ENCODE measurements at places on chromosomes 12 and 14.

GRCh38 chr12:19849208-19849607 is 409.9 kb downstream of the AEBP2 start:
- DNase-seq, result no peak

DNA sequence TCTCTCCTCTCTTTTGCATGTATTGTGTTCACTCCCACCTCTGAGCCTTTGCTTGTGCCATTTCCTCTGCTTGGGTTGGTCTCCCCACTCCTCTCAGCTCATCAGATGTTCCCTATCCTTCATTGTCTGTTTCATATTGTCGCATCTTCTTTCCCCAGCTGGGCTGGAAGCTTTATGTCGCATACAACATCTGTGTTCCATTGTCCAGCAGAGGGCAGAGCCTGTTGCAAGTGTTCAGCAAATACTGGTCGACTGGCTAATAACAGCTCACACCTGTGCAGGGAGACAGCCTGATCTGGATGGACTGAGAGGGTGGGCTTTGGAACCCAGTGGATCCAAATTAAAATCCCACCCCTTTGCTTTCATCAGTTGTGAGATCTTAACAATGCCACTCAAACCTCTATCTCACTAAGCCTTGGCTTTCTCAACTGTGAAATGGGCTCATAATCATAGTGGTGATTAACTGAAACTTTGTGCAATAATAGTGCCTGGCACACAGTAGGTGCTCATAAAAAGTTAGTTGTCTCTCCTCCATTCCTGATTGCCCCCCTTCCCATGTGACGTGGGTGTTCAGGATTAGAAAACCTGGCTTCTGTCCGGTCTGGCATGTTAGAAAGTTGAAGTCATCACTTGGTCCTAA is 75.8 kb downstream of the RIN3 start:
- DNase-seq, result no peak

DNA sequence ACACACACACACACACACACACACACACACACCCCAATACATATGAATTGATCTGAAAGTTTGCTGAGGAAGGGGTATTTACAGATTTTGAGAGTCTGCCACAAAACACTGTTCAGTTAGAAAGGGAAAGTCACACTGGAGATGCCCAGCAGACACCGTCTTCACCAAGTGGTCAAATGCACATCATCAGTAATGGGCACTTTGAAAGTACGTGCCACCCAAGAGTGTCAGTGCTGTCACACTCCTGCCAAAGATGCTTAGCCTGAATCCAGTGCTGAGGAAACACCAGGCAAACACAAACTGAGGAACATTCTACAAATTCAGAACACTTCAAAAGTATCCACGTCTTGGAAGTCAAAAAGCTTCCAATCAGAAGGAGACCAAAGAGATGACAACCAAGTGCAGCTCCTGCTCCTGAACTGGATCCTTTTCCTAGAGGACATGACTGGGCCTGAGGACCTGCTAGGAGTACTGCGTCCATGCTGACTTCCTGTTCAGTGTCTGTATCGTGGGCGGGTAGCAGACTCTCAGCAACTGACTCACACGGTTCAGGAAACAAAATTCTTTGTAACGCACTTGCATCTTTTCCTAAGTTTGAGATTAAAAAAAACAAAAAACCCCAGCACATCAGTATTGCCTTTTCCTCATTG is 18.6 kb downstream of the PSMC1 start:
- DNase-seq, result no peak

DNA sequence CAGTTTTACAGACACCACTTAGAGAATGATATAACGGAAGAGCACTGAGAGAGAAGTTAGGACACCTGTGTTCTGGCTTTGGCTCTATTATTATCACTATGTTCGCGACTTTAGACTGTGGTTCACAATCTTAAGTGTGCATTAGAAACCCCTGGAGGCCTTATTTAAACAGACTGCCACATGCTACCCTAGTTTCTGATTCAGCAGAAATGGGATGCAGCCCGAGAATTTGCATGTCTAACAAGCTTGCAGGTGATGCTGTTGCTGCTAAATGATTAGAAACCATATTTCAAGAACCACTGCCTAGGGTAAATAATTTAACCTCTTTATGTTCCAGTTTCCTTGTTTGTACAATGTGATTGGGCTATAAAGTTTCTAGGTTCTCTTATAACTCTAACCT is 3.6 kb upstream of the RAD51AP1 start:
- no peak for DNase-seq

GRCh38 chr14:58637391-58638230 is at the start of gene DACT1:
DACT1 (plus strand) TSS chr14:58637962; CDS start chr14:58638203, 241 bp downstream.
- peak; percentile 1 for DNase-seq

GRCh38 chr12:94875525-94875924 is 128.0 kb downstream of the NDUFA12 start:
- no peak for DNase-seq

GRCh38 chr12:69978020-69978419 is 153.0 kb downstream of the MYRFL start:
- no peak for DNase-seq

DNA sequence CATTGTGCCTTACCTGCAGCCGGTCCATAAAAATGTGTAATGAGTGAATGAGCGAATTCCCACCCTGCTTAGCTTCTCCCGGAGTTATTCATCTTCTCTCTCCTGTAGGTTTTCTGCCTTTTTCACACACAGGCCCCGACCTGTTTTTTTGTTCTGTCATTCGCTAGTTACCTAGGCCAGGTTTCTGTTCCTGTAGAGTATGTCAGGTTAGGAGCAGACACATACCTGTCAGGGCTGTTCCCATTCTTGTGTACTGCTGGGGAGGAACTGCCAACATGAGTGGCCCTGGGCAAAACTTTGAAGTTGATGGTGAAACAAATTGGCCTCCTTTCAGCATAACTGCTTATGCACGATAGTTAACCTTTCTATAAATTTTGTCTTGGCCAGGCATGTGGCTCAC is 140.1 kb downstream of the SYNE2 start:
- no peak for DNase-seq

DNA sequence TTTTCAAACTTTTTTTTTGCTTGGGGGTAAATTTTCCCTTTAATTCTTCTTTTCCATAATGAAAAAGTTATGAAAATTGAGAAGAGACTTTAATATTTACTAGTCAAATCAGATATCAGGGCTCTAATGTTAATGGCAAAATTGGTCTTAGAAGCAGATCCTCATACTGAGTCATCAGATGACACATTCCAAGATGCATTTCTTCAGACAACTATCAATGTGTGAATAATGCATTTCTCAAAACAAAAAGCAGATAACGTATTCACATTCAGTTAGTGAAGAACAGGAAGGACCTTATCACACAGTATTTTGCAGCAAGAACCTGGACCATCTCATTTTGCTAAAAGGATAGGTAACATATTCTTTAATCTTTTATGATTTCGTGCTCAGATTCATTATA is 130.7 kb downstream of the GPHN start:
- DNase-seq, result no peak

GRCh38 chr12:51496895-51497294 is 72.3 kb downstream of the SLC4A8 start:
- DNase-seq, result no peak

GRCh38 chr12:89280833-89281538 is 71.3 kb downstream of the DUSP6 start:
- no peak for DNase-seq

- DNase-seq, result no peak
These were observed 140.4 kb downstream of the CHST11 start for GRCh38 chr12:104596898-104597843.

DNA sequence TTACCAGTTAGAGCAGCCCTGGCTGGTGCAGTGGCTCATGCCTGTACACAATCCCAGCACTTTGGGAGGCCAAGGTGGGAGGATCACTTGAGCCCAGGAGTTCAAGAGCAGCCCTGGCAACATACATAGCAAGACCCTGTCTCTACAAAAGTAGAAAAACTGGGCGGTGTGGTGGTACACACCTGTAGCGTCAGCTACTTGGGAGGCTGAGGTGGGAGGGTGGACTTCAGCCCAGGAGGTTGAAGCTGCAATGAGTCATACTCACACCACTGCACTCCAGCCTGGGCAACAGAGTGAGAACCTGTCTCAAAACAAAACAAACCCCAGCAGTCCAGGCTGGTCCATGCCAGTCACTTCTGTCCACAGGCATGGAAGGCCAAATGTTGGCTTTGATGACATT is 7.4 kb downstream of the COX14 start:
- no peak for DNase-seq

DNA sequence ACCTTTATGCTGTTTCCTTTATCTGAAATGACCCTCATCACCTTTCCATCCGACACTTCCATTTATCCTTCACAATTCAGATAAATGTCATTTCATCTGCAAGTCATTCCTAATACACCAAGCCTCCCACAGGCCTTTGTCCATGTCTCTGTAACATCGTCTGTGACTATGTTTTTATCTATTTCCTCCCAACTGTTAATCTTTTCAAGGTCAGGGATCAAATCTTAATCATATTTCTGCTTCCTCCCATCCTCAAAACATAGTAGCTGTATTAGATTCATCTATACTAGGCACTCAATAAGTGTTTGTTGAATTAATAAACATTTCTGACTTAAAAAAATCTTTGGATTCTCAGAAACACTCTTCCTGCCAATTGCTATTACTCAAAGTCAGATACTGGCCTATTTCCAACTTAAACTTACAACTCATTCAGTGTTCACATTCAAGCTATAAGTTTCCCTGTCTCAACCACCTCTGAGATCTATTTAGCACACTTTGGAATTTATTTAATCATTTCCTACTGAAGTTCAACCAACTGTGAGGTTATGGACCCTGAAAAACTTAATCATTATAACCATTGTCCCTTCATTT is 100.2 kb upstream of the ALX1 start:
- DNase-seq, result no peak

- DNase-seq, result no peak
These were observed 25.1 kb downstream of the MOK start for GRCh38 chr14:102279688-102280348.

DNA sequence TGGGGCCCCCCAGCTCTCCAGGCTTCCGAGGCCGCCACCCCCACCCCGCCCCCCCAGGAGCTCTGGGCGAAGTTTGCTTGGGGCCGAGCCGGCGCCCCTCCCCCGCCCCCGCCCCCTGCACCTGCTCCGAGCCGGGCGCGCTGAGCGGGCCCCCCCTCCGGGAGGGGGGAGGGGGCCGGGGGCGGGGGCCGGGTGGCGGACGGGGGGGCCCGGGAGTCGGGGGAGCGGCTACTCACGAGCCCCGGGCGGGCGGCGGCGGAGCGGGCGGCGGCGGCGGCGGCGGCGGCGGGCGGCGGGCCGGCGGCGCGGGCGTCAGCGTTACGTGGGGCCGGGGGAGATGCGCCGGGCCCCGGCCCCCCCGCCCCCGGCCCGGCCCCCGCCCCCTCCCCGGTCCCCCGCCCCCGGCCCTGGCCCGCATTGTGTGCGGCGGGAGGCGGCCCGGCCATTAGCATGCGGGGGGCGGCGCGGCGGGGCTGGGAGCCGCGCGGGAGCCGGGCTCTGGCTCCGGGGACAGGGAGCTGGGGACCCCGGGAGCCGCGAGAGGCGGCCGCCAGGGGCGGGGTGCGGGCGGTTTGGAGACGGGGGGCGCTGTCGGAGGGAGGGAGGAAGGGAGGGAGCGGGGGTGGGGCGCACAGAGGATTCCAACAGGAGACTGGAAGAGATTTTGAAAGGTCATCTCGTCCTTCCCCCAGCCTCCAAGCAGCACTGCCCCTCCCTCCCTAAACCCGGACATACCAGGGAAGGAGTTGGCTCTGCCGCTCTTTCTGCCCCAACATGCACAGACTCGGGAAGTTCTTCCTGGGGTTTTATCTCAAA is at the start of gene ZNF219:
ZNF219 (minus strand) TSS at position 580 of the 816 bp plus-strand sequence. CDS start 5,064 bp downstream, outside the sequence.
- no peak for DNase-seq

DNA sequence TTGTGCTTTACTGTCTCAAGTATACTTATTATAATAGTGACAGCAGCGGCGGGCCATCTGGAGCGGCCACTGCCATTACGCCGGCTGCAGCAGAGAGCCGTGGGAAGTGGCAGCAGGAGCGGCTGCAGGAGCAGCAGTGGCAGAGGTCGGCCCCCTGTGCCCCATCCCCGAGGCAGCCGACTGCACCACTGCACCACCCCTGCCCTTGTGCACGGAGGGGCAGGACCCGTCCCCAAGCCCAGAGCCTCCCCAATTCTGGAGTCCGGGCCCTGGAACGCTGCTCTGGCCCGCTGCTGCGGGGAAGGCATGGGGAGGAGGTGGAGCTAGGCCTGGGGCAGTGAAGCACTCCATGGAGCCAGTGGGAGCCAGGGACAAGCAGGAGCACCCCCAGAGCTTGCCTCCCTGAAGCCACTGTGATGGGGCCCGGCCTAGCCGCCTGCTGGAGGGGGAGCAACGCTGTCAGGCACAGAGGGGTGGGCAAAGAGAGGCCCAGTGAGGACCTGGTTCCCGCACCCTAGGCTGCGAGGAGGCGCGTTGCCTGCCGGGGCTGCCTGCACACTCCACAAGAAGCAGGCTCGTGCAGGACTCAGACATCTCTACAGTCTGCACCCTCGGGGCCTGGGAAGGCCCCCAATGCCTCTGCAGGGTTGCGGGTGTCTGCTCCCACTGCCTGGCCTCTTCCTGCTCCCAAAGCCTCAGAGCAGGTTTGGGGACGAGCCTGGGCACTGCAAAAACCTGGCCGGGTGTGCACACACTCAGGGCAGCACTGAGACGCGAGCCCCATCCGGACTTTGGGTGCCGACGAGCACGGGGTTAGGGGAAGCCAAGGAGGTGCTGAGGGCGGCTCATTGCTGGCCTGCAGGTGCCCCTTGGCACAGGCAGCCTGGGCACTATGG is 74.2 kb upstream of the RASSF8 start:
- DNase-seq, result no peak

- DNase-seq, result no peak
These were observed 20.4 kb downstream of the CCDC88C start for GRCh38 chr14:91396959-91397815.

DNA sequence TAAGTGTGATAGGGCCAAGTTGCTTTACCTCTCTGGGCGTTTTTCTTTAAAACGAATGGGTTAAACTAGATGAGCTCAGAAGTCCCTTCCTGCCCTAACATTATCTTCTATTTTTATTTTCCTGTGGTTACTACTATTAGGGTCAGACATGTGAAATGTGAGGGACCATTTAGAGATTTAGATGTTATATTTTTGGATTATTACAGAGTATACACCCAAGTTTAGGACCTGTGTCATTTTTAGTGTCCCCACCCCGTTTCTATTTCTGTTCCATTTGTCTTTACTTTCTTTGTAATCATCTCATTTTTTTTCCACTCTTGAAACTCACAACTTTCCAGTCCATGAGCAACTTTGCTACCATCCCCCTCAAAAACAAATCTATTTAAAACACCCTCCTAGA is 56.3 kb downstream of the SLC4A8 start:
- no peak for DNase-seq

- DNase-seq, result no peak
These were observed 3.3 kb upstream of the NUDT14 start for GRCh38 chr14:105184461-105184860.

DNA sequence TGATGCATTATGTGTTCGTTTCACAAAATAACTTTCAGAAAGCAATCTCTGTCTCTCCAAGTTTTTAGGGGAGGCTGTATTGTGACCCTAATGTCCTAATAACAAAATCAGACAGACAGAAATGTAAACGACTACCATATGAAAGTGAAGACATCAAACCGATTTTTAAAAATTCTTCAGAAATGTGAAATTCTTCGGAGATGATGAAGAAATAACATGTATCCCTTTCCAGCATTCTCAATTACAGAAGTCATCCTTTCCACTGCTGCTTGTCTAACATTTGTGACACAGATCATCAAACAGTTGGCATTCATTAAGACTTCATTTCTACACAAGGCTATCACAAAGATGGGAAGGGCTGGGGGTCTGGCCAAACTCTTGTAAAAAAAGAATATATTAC is 41.0 kb downstream of the DMAC2L start:
- DNase-seq, result no peak

Measured in stimulated activated CD8-positive, alpha-beta memory T cell treated with anti-CD3 and anti-CD28 coated beads, Interleukin-2, amount 100 ng/mL, for 1 hour (primary cell).